ENCODE measurements at places on chromosomes 1 and 21.
A peak's percentile ranks its signal among the peaks of the same experiment; 100 is the strongest.

DNA sequence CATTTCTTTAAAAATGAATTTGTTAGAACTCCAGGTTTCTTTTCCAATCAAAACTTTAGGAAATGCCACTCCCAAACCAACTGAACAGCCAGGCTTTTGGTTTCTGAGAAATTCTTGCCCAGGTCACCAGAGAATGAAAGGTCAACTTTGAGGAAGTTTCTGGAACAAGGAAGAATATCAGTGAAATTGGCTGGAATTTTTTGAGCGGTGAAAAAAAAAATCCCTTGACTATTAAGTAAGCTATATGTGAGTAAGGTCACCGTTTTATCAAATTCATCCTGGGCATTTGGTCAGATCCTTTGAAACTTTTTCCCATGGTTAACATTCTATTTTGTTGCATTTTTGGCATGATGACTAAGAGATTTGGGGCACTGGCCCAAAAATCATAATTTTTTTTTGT lies 469.3 kb downstream of the LTN1 start:
- DNase-seq: no peak

DNA sequence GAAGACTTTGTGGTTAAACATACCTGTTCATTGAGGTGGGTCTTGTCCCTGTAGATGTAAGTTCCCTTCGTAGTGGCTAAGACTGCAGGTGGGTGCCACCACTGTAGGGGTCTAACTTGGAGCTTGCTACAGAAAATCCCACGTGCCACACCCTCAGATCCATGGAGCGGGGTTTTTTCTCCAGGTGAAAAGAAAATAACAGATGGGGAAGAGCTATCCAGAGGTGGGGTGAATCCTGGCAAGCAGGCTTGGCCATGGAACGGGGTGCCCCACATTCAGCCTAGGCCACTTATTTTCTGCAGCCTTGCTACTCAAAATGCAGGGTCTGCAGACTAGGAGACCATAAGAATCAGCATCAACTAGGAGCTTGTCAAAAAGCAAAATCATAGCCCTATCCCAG lies 24.0 kb downstream of the EXOC8 start:
- DNase-seq: no peak

DNA sequence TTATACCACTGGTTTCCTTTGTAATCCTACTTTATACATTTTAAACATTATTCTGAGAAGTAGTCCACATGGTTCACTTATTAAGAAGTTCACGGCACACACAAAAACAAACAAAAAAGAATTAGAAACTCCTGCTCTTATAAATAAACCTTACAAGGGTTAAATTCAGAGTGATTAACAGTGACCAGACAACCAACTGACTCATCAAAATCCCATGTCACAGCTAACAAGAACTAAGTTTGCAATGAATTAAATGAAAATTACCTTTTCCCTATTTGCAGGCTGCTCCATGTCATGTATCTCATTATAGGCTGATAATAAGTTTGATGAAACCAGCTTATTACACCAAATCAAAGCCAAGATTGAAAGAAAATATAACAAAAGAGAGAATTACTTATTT lies 77.5 kb downstream of the PUM1 start:
- no peak for DNase-seq

DNA sequence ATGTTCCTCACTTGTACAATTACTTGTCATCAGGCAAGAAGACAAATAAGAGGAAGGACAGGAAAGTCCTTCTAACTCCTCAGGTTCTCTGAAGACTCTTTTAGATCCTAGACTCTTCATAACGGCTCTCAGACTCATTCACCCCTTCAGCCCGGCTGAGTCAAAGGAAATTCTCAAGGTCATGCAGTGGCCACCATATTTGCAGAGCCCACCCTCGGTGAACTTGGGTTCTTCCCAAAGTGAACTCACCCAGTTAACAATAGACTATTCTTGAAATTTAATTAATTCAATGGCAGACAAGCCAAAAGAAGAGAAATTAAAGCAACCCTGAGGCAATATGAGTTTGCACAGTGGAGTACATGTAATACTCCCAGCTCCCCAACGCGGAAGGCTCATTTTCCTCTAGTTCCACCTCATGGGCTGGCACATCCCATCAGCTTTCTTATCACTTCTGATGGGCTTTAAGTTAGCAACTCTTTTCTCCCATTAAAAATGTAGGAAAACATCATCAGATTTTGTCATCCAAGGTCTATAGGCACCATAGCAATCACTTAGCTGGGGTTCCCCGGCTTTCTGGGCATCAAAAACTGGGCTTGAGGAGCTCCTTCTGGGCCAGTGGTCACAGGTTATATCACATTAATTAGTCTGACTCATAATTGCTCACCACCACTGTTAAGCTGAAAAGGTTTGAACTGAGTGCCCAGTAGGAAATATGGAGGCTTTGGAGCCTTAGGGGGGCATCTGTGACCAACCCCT lies 27.8 kb upstream of the TIAM1 start:
- no peak for DNase-seq

DNA sequence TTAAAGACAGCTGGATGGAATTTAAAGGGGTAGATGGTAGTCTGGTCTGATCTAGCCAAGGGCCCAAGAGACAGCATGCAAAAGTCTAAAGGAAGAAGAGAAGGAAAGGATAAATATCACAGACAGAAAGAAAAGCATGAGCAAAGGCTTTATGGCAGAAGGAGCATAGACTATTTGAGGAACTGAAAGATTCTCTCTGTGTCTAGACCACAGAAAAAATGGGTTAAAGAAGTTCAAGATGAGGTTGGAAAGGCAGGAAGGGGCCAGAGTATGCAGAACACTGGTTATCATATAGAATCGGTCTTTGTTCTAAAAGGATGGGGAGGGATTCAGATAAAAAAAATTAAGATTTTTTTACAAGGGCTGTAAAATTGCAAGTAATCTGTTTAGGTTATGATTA lies 136.8 kb upstream of the SGIP1 start:
- peak; percentile 18 for DNase-seq

DNA sequence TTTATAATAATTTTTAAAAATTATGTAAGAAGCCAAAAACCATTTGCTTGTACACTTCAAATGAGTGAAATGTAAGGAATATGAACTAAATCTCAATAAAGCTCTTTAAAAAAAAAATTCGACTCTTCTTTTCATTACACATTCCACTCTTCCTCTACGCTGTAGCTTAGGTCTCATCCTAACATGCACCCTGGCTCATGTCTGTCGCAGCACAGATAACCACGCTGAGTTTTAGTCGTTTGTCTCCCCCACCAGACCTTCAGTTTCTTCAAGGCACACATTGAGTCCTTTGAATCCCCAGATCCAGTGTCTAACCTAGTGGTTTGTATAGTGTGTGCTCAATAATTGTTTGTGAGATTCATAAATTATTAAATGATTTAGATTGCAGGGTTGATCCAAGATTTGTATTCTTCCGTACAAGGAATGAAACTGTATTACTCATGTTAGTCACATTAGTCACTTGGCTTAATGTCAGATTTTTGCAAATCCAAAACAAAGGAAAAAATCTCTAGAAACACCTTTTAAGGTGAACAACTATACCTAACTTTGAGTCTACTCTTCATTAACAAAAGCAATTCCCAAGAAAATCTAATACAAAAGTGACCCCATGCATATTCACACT lies 57.3 kb downstream of the SLC25A24 start:
- no peak for DNase-seq

DNA sequence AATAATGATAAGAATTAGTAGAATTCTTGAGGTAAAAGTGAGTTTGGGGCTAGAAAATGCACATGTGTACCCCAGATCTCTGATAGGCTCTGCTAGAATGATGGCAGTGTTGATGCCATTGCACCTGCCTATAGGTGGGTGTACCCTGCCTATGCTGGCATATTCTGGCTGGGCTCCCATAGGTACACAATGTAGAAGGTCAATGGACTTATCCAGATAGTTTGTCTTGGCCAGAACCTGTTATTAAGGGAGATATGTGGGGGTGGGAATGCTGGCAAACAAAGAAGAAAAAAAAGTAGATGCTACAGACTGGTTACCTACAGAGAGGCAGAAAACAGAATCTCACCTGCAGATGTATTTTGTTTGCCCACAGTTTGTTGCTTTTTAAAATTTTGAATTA lies 14.1 kb upstream of the KLHDC8A start:
- no peak for DNase-seq

DNA sequence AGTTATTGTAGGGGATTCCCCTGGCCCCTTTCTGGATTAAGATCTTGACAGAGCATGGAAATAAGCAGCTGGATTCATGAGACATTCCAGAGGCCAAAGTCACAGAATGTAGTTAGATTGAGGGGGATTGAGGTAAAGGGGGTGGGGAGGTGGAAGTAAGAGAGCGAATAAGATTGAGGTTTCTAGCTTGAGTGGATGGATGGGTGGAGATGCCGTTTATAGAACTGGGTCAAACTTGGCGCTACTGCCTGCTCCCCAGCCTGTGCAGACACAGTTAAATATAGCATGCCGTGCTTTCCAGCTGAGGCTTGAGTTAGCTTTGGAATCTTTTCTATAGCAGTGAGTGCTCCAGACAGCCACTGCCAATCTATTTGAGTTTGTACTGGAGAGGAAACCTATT lies 85.7 kb downstream of the DYRK1A start:
- DNase-seq: no peak

DNA sequence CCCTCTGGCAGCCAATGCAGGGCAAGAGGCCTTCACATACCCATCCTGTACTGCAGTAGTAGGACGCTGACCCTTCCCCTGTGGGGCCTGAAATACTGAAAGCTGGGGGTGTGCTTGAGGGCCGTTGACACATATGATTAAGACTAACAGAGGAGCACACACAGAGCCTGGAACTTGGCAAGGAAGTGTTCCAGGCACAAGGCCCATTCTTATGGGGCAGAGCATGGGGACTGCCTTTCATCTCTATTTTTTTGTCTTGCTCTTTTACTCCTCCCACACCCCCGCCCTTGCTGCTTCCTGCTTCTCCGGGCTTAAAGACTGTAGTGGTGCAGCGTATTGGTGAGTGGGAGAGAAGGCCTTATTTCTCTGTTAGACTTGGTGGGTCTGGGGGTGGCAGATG lies 137.4 kb downstream of the BACH1 start:
- no peak for DNase-seq

DNA sequence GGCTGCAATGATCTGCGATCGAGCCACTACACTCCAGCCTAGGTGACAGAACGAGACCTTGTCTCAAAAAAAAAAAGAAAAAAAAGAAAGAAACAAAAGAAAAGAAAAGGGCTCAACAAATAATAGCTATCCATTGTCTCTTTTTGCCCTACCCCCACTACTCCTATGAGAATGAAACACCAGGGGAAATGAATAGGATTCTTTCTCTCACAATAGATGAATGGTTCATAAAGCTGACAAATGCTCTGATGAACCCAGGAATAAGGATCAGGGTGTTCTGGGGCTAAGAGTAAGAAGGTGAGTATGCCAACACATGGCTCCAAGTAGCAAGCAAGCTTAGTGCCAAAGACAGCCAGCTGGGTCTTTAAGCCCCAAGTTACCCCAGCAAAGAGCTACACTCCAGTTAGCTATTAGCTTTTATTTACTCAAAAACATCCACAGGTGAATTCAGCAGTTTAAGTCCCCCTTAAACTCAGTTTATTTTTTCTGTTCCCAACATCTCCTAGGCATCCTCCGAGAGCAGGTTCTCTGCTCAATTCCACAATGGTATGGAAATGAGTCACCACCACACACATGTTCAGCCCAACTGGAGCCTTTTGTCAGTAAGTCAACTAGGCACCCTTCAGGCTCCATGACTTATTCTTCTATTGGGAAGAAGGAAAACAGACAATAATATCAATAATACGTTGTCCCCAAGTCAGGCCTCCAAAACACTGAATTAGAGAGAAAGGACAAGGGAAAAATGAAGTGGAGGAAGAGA lies 4.2 kb downstream of the ADORA3 start:
- DNase-seq: no peak

GRCh38 chr1:206501881-206502280 lies 5.5 kb upstream of the RASSF5 start:
- DNase-seq: no peak

GRCh38 chr1:65724151-65724550 lies 68.5 kb upstream of the PDE4B start:
- DNase-seq: no peak

DNA sequence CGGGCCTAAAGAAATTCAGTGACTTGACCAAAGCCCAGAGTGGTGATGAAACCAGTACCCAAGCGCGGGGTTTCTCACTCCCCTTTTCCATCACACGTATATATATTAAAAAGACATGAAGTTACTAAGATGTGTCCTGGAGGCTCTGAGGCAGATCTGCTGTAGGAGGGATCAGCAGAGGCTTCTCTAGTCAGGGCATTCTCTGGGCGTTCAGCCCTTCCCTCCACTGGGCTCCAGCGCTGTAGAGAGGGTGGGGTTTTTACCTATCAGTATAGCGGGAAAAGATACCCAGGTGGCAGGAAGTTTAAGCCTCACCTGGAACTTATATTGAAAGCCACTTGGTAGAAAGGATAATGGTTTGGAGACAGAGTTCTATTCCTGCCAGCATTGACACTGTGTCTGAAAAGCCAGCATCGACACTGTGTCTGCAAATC lies 862 bp upstream of the PLEKHO1 start:
- DNase-seq: no peak

DNA sequence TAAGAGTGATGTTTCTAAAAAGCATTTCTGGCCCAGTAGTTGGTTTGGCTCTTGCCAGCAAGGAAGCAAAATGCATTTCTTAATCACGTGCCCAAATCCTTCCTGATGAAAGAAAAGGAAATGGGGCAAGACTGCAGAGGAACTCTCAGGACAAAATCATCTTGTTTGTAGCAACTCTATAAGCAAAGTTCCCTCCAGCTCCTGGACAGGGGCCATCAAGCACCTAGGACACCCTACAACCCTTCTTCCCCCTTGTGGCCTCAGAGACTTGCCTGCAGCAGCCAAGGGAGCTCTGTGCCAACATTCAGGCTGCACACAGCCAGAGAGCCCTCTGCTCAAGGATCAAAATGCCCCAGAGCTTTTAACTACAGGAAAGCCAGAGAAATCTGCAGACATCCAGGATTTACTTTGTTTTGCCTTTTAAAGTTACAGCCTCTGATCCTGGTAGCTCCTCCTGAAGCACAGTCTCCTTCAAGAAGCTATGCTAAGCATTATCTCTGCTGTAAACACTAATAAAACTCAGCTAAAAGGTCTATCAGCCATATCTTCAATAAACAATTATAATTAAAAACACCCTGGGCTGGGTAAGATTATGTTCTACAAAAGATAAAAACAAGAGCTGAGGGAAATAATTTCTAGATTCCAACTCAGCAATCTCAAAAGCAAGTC lies 105.0 kb downstream of the KIAA0319L start:
- peak; percentile 19 for DNase-seq

DNA sequence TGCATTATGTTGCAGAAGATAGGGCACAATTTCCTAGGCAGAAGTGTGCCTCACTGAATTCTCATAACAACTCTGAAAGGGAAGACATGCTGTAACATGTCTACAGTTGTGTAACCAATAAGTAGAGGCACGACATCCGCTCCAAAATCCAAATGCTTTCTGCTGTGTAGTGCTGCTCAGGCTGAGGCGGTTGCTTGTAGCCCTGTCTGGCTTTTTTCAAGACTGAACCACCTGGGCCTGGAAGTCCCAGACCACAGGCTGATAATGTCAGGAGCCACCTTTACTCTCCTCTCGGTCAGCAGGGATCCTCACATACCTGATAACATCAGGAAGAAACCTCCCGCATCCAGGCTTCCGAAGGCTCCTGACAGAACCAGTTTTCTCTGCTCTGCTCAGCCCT lies 10.9 kb downstream of the AKNAD1 start:
- no peak for DNase-seq

- DNase-seq: no peak
Measured at GRCh38 chr1:23118957-23119792, 49.5 kb downstream of the LUZP1 start.

- DNase-seq: peak; percentile 65
Measured at GRCh38 chr1:156090840-156091188, 8.5 kb upstream of the MEX3A start.

GRCh38 chr1:157269656-157270375 lies 131.6 kb upstream of the ETV3 start:
- no peak for DNase-seq

Measured in GDM1 (cell line).